NCI-H226 (cell line): ENCODE measurements at places on chromosomes 2 and 18.
A peak's percentile ranks its signal among the peaks of the same experiment; 100 is the strongest.

DNA sequence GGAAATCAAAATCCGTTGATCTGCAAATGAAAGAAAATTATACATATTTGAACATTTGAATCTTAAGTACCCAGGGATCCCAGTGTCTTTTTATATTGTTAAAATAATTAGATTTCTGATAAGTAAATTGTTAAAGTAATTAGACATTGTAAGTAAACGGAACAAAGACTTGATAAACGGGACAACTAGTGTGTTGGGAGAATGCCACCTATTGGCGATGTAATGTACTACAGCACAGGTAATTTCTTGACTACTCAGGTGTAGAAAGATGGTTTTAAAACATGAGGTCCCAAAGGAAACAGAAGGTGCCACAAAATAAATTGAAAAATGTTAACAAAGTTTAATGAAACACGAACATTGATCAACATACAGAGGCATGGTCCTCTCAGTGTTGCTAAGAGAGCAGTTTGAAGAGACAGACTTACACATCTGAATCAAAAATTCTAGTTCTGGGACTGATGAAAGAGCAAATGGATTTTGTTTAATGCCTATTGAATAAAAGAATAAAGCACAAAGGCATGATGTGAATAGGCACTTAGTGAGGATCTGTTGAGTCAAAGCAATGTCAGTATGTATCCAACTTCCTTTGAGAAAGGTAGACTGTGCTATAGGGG lies 103.4 kb upstream of the RASGRP3 start:
- DNase-seq = no peak

GRCh38 chr2:174703430-174703829 lies 60.8 kb downstream of the CHRNA1 start:
- DNase-seq = no peak

DNA sequence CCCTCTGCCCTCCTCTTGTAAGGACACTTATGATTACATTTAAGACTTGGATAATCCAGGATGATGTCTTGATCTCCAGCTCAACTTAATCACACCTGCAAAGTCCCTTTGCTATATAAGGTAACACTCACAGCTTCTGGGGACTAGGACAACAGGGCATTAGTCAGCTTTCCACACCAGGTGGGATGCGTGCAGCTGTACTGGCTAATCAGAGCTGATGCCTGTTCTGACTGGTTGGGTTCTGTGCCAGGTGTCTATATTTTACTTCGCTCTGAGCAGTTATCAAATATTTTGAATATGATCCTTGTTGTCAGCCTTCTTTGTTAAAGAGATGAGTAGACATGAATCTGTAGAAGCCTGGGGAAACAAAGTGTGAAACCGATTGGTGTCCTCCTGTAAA lies 115.5 kb upstream of the ATP8B1 start:
- DNase-seq = no peak

GRCh38 chr2:46284796-46285195 lies 12.4 kb upstream of the EPAS1 start:
- no peak for DNase-seq

GRCh38 chr2:161118722-161119121 lies 41.5 kb upstream of the TANK start:
- no peak for DNase-seq

DNA sequence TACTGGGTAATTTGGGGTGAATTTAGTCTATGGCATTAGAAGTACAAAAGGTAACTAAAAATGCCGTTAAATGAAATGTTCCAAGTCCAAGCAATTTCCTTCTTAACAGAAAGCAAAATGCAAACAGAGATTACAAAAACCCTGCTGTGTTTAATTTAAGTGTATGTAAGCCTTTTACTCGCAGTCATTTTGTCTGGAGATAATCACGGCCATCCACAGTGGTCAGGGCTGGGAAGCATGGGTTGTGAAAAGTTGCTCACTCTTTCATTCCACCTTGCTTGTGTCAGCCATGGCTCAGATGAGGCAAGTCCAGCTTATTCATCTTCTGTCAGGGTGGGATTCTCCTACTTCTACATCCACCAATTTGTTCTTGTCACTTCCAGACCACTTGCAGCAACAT lies 983.6 kb upstream of the ZEB2 start:
- no peak for DNase-seq

DNA sequence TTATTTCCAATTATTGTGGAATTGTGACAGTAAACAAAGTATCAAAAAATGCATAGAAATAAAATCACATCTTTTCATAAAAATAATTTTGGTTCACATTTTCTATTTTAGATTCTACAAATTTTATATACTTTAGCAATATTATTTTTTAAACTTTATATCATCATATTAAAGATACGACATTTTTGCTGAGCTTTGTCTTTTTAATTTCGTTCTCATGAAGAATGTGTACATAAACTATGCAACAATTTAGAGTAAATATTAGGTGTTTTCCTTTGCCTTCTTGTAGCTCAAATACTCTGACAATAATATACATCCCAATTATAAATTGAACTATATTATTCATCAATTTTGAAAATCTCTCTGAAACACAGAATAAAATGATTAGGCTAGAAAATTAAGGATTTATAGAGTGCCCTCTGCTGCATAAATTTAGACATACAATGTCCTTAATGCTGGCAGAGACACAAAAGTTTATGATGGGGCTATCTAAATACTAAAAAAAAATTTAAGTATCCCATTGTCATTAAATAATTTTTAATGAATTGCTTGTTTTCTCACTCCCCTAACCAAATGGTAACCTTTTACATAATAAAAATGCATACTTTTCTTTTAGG lies 45.7 kb downstream of the CCDC102B start:
- no peak for DNase-seq

DNA sequence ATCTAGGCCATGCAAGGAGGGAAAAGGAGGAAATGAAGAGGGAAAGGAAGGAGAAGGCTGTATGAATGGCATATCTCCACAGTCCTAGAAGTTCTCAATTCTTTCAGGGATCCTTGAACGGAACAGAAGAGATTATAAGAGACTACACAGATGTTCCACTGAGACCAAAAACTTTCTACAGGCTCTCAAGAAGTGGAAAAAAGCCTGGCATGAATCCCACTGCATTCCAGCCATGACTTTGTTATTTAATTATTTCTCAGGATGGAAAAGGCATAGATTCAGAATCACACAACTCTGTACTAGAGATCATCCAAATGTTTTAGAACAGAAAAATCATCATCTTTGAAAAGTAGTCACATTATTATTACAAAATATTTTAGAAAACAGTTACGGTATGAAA lies 131.7 kb upstream of the CDH20 start:
- DNase-seq = no peak

DNA sequence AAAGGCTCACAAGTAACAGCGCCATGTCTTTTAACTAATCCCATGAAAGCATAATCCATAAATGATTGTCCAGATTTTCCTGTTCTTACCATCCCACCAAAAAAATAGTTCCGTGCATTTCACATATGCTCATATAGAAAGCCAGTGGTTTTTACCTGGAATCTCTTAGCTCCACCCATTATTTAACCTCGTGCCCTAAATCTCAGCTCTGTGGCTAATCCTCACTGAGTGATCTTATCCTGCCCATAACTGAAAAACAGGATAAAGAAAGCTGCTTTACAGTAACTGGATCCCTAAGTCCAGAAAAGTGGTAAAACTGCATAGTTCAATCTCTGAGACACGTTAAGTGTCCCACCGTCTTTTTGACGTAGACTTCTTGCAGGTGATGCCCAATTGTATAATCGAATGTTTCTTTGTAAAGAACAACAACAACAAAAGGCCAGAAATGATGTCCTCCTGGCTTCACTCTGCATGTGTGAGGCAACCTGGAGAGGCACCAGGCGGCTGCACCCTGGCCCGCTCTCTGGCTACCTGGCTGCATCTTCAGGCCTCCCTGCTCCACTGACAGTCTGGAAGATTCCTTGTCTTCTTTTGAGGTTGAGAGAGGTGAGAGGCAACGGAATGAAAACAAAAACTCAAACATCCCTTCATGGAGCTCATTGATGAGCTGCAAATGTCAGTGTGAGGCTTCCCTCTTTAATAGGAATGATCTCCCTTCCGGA lies 38.6 kb downstream of the FEZ2 start:
- no peak for DNase-seq

GRCh38 chr2:127422559-127423477 lies 4.6 kb downstream of the PROC start:
- no peak for DNase-seq

GRCh38 chr18:41655074-41655473 lies 300.0 kb upstream of the PIK3C3 start:
- no peak for DNase-seq

- peak; percentile 44 for DNase-seq
These were observed 29.4 kb upstream of the EIF2AK3 start for GRCh38 chr2:88656690-88657089.

GRCh38 chr18:78390348-78390951 lies 589.2 kb upstream of the SALL3 start:
- DNase-seq = no peak

- no peak for DNase-seq
These were observed 168.7 kb upstream of the AGAP1 start for GRCh38 chr2:235325151-235325550.

GRCh38 chr18:68548904-68549870 lies 165.7 kb downstream of the TMX3 start:
- no peak for DNase-seq

DNA sequence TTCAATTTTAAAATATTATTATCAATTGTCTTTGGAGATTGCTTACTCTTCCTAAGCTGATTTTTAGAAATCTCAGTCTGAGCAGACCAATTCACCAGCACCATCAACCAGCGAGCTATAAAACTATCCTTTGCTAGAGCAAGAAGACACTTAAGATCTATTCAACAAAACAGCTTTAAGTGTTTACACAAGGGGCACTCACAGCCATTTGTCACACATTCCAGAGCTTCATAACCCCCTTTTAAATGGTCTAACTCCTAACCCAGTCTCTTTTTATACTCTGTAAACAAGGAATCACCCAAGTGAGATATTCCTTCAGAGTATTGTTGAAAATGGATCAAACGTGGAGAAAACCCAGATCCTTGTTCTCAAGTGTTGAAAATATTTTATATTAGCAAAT lies 1294.1 kb upstream of the CHAC2 start:
- DNase-seq = no peak

- DNase-seq = no peak
These were observed 537.6 kb upstream of the CDH2 start for GRCh38 chr18:28714498-28714897.

- DNase-seq = no peak
These were observed 58.4 kb upstream of the GREB1L start for GRCh38 chr18:21183670-21184069.

GRCh38 chr2:15571729-15572128 lies 10.6 kb upstream of the NBAS start:
- no peak for DNase-seq

DNA sequence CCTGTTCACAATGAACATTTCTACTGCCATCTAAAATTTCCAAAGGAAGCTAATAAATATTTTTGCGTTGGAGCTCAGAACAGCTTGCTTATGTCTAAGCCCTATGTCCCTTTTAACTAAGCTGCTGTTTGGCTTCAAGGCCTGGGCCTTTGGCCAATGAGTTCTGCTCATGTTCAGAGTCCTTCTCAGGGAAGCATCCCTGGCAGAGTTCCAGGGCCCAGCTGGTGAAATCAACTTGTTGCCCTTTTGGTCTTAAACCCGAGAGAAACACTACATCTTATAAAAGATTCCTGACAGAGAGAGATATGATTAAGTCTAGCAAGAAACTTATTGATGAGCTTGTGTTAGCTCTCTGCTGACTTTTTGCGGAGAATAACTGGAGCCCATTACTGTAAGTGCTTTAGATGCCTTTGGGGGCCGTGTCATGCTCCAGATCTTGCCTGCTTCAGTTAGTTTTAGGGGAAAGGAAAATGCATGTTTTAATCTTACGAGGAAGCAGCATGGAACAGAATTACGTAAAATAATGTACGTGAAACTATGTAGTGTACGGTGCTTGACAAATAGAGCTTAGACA lies 102.5 kb upstream of the NOSTRIN start:
- no peak for DNase-seq

- DNase-seq = no peak
These were observed 100.1 kb upstream of the MAP4K3 start for GRCh38 chr2:39537150-39537549.

DNA sequence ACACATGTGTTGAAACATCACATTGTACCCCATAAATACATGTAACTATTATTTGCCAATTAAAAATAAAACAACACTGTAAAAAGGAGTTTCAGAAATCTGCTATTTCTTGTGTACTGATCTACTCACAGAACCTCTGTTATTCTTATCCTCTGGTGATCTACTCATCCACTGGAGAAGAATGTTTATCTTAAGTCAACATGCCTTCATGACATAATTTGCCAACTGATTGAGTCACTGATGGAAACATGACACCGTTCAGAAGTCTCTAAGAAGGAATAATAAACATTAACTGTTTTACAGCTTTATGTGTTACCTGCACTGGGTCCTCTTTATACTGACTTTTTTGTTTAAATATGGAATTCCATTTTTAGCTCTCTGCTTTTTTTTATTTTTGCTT lies 555.2 kb downstream of the DCDC2C start:
- DNase-seq = no peak

DNA sequence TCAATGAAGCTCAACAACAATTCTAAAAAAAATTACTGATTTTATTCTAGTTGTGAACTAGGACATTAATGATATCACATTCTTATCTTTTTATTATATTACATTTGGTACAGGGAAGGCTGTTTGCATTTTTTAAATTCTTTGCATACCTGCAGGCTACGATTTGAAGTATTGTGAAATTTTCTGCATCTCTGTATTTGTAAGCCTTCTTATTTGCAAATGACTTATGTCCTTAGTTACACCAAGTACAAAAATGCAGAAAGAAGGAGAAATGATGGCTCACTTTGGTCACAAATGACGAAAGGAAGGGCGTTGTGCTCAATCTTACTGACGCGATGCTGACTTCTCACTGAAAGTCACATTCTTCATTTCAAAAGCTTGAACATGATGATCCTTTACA lies 227.5 kb upstream of the SOX11 start:
- DNase-seq = no peak

- no peak for DNase-seq
These were observed 1.6 kb downstream of the CRIM1 start for GRCh38 chr2:36356990-36357846.

- no peak for DNase-seq
These were observed 475.3 kb upstream of the RAB12 start for GRCh38 chr18:8133888-8134287.

- no peak for DNase-seq
These were observed 44.1 kb downstream of the RALBP1 start for GRCh38 chr18:9519399-9519798.

- DNase-seq = no peak
These were observed 202.9 kb downstream of the ARL4C start for GRCh38 chr2:234293973-234294372.

DNA sequence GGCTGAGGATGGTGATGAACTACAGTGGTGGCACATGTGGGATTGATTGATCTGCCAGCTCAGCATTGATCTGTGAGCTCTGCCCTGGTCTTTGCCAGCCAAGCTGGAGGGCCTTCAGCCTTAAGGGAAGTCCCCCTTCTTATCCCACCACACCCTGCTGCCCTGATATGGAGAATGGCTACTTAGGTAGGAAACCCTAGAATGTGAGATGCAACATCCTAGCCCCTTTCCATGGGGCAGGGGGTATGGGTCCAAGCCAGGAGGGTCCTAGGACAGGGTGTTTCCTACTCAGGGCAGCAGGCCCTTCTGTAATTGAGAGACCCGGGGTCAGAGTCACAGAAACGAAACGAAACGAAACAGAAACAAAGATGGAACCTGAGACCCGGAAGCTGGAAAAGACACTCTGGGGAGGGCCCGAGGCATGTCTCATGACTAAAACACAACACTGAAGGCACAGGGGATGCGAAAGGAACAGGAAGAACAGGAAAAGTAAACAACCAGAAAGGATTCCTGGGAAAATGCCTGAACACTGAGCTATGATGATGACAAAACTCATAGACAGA lies 16.9 kb upstream of the SULT1C2 start:
- no peak for DNase-seq
